ENCODE measurements at places on chromosomes 6 and 20.

GRCh38 chr6:133894795-133895358 is 6.0 kb downstream of the TCF21 start:
- no peak for DNase-seq

- peak; percentile 27 for DNase-seq
Observed at GRCh38 chr6:17768388-17768787, 61.7 kb upstream of the NUP153 start.

DNA sequence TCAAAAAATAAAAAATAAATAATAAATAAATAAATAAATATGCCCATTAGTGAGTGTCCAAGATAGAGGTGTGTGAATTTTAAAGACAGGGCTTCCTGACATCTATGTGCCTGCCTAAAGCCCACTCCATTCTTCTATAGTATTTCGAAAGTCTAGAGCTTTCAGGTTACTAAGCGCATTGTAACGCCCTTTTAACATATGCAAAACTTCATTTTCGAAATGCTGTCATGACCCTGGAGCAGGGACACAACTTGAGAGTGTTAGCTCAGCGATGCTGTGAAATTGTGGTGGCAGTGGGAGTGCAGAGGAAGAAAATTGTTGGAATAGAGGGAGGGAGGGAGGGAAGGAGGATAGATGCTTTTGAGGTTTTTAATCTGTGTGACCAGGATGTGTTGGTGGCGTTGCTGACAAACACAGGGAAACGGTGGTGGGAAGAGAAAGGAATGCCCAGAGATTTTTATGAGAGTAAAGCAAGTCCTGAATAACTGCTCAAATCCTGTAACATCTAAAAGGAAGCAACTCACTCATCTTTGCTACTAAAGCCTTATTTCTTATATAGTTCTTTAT is 169.3 kb downstream of the ARID1B start:
- DNase-seq: no peak

DNA sequence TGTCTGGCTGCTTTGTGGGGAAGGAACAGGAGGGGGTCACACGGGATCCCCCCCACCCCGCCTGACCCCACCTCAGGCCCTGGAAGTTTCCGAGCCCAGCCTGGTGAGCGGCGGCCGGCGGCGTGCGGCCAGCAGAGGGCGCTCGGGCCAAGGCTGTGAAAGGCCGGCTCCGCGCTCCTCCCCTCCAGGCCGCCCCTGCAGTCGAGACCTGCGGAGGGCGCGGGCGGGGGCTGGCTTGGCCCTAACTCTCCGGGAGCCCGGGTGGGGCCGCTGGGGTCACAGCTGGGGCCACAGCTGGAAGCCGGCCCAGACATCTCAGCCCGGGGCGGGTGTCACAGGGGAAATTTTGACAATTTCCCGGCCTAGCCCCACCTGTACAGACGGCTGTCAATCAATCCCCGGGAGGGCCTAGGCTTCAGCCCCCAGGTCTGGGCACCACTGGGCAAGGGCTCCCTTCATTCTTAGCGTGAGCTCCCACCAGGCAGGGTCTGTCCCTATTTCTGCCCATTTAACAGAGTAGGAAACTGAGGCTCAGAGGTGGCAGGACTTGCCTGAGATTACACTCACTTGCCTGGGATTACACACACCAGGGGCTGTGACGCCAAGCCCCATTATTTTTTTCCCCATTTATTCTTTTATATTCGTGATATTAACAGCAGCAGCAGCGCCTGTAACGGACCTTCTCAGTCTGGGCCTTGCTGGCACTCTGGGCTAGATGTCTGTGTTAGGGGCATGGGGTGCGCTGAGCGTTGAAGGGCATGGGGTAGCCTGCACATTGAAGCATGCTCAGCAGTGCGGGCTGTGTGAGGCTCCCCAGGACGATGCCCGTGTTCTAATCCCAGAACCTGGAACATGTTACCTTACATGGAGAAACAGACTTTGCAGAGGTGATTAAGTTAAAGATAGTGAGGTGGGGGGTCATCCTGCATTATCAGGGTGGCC is 23.0 kb downstream of the ZBP1 start:
- DNase-seq: peak; percentile 91

DNA sequence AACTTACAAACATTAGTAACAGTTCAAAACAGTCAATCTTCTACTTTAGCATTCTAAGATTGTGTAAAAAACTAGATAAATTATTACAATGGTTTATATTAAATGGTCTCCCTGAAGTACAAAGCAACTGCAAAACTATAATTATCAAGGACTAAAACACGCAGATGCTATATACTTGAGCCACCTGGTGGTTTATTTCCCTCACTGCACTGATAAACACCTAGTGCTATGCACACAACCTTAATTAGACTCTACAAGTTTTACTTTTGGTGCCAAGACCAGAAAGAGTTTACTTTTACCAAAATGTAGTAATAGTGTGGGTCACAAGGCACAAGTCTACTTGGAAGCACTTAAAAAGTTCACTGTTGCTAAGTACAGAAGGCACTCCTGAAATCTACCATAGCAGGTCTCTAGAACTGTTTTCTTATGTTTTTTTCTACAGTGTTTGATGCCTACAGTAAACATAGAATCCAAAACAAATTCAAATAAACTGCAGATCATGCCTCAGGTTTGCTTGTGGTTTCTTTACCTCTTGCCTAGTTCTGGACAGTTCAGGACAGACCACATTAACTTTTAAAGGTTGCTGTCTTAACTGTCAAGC is 49.2 kb downstream of the GMDS start:
- peak; percentile 33 for DNase-seq

DNA sequence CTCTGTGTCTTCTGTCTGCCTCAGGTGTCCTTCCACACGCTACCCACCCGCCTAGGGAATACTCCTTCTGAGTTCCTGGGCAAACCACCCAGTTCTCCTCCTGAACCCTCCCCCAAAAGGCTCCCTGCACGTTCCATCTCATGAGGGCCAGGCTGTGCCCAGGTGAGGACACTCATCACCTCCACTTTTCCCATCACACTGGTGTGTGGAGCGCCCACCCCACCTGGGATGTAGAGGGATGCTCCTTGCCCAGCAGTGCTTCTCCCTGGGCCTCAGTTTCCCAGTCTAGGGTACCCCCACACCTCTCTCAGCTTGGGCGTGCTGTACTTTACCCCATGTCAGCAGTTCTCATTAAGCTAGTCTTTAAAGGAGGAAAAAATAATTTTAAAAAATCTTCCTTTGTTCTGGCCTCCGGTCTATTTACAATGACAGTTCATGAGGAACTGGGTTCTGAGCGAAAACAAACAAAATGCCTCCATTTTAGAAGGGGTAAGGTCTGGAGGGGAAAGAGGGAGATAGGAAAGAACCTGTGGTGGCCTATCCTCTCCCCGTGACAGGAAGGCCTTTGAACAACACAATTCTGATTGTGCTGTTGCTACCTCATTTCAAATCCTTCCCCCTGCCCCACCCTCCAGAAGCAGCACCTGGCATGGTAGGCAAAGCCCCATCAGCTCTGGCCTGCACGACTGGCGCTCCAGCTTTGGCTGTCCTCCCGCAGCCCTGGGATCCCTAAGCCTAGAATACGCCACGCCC is 1.7 kb upstream of the C20orf203 start:
- no peak for DNase-seq

- no peak for DNase-seq
Observed at GRCh38 chr20:764255-764654, 4.0 kb downstream of the SLC52A3 start.

GRCh38 chr20:58840816-58841538 is 9.7 kb downstream of the GNAS-AS1 start:
- no peak for DNase-seq

DNA sequence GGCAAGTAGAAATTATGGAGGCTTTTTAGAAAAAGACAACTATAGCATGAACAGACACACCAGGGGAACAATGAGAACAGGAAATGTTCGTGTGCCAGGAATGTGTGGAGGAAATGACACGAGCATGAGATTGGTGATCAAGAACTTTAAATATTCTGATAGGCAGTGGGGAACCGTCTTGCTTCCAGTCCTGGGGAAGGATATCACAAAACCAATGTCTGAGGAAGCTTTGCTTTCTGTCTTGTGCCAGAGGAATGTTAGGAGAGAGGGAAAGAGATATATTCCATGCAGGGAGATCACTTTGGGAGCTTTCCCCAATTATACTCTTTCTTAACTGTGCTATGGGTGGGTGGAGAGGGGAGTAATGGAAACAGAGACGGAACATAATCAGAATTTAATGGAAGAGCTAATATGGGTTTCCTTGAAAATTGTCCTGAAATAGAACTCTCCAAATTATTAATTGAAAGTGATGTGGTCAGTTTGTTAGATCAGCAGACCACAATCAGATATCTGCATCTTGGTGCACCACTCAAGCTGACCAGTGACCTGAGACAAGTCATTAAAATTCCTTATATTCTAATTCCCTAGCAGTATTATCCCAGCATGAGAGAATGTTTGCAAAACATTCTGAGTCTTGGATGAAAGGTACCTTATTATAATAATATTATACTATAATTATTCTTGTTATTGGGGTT is 178.2 kb downstream of the SOX4 start:
- DNase-seq: no peak

Data from nephron progenitor cell (in vitro differentiated cells).